ENCODE measurements at places on chromosomes 7 and 10.

DNA sequence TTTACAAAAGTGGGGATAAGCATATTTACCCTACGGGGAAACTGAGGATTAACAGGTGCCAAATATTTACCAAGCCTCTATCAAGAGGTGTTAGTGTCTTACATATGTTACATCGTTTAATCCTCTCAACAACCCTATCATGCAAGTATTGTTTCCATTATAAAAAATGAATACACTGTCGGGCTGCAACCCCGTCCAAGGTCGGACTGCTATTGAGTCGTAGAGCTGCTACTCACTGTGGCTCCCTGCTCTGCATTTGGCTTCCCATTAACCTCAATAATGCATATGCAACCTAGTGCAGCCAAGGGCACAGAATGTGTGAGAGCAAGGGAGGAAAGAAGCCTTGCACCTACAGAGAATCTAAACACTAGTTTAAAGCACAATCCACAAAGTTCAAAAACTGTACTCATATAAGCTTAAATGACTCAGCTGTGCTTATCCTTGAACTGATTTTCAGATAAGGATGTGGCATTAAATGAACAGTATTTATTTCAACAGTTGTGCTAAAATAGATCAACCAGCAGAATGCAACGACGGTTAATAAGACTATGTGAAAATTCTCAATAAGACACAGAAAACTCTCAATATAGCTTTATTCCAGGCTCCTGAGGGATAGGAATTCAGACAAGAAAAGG, 49.9 kb downstream of the UBE2H start:
- no peak for DNase-seq

DNA sequence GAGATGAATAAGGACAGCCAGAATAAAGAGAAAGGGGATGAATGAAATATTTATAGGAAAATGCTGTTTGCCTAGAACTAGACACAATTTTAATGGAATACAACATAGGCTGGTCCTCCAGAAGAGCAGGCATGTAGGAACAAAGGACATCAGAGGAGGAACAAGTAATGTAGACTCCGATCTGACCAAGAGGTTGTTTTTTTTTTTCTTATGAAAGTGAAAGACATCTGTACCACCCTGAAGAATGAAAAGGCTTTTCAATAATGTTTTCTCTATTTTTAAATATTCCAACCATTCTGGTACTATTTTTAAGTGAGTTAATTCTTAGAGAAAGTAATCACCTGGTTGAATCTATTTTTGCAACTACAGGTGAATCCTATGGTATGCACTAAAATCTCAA, 136.9 kb upstream of the PTN start:
- DNase-seq = no peak

- no peak for DNase-seq
Observed at GRCh38 chr10:77865580-77866324, 60.8 kb downstream of the DLG5 start.

- no peak for DNase-seq
Observed at GRCh38 chr7:47812429-47813136, 135.7 kb downstream of the PKD1L1 start.

GRCh38 chr10:86653379-86653778, 968 bp upstream of the OPN4 start:
- no peak for DNase-seq

- peak; percentile 11 for DNase-seq
Observed at GRCh38 chr7:148772297-148773089, 73.8 kb downstream of the CUL1 start.

DNA sequence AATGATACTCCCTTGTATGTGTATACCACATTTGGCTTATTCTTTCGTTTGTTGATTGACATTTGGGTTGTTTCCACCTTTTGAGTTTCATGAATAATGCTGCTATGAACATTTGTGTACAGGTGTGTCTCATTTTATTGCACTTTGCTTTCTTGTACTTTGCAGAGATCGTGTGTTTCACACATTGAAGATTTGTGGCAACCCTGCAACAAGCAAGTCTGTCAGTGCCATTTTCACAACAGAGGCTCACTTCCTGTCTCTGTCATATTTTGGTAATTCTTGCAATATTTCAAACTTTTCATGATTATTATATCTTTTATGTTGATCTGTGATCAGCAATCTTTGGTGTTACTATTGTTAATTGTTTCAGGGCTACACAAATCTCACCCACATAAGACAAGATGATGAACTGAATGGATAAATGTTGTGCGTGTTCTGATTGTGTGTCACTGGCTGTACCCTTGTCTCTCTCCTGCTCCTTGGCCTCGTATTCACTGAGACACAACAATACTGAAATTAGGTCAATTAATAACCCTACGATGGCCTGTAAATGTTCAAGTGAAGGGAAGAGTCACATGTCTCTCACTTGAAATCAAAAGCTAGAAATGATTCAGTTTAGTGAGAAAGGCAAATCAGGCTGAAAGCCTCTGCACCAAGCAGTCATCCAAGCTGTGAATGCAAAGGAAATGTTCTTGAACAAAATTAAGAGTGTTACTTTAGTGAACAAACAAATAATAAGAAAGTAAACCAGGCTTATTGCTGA, 133.6 kb upstream of the JCAD start:
- DNase-seq = no peak

GRCh38 chr7:26074919-26075318, 77.1 kb upstream of the NFE2L3 start:
- DNase-seq = no peak

DNA sequence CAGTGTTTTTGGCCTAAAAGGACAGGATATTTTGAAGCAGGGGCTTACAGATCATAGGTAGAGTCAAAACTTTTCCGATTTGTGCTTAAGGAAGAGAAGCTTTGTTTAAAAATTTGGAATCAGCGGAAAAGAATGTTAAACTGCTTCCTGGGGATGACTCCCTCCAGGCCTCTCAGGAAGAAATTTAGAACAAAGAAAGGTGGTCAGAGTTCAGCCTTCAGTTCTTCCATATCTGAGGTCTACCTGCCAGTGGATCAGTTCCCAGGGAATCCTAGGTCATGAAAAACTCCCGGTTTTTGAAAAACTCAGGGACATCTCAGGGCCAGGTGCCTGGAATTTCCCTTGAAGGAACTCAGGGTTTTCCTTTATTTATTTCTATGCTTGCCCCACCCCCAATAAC, 100.3 kb downstream of the MCU start:
- no peak for DNase-seq

DNA sequence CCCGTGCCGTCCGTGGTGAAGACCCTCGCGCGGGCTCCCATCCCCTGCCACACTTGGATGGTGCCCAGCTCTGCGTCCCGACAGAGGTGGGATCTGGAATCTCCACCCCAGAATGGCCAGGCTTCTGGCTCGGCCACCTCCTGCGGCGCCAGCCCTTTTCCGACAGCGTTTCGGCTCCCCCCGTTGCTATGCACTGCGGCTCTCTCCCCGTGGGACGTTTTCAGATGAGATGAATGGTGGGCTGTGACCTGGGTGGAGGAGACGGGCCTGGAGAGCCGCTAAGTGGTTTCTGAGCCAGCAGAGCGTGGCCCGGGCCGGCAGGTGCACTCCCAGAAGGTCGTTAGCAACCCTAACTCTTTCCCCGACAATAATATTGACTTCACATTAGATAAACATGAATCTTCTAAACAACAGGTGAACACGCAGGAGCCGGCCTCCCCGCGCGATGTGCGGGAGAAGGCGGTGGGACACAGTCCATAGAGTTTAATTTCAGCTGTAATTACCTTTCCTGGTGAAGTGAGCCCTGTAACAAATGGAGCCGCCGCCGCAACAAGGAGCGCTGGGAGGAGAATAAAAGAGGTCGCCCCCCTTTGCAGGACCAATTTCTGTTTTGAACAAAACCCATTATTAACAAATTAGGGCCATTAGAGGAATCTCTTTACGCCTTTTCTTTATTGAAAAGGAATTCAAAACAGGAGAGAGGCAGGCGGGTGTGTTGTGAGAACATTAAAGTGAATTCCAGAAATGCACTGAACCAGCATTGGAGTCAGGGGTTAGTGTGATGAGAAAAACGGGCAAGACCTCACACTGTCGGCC, 294.3 kb upstream of the PFKP start:
- no peak for DNase-seq

DNA sequence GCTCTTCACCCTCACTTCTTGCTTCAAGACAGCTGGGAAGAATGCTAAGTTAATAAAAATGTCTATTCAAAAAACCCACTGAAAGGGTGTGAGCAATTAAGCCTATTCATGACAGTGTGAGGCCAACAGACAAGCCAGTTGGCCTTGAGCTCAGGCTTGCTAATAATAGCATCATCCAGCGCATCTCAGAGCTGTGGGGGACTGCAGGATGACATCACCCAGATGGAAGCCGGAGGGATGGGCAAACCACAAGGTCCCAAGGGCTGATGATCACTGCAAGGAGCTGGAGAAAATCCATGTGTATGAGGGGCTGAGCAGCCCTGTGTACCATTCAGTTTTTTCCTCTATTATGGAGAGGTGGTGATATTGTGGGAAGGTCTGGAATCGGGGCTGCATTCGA, 770.4 kb downstream of the TNS3 start:
- no peak for DNase-seq

GRCh38 chr10:52316500-52316899, 2.4 kb downstream of the DKK1 start:
- no peak for DNase-seq

- DNase-seq = no peak
Observed at GRCh38 chr10:7039859-7040258, 371.0 kb downstream of the SFMBT2 start.

DNA sequence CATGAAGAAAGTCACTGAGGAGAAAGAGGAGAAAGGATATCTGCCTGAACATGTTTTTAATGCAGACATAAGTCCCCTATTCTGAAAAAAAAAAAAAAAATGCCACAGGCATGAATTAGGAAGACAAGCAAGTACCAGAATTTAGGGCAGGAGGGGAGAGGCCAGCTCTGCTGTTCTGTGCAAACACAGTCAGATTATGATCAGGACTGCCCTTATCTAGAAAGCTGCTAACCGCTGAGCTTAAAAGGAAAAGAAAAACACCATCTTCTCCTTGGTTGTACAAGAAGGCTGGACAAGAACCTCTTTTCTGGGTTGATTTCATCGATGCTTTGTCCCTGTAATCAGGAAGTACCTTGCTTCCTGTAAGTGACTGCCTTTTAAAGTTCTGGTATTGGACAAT, 15.3 kb upstream of the PWWP2B start:
- no peak for DNase-seq

DNA sequence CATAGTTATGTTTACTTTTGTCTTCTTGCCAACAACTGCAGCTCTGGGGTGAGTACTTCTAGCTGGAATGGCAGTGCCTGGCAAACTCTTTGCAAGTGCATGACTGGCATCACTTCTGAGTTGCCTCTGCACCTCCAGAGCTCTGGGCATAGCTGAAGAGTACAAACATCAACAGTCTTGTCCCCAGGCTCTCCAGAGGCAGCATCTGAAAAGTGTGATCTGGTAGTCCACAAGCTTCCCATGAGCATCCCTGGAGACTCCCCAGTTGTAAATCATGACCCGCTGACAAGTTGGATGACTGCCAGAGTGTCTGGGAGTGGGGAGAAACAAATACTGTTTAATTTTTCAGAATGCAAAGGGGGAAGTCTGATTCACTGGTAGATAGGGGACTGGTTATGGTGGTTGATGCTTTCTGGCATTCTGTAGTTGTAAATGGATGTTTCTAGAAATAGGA, 138.9 kb upstream of the CDK13 start:
- no peak for DNase-seq

DNA sequence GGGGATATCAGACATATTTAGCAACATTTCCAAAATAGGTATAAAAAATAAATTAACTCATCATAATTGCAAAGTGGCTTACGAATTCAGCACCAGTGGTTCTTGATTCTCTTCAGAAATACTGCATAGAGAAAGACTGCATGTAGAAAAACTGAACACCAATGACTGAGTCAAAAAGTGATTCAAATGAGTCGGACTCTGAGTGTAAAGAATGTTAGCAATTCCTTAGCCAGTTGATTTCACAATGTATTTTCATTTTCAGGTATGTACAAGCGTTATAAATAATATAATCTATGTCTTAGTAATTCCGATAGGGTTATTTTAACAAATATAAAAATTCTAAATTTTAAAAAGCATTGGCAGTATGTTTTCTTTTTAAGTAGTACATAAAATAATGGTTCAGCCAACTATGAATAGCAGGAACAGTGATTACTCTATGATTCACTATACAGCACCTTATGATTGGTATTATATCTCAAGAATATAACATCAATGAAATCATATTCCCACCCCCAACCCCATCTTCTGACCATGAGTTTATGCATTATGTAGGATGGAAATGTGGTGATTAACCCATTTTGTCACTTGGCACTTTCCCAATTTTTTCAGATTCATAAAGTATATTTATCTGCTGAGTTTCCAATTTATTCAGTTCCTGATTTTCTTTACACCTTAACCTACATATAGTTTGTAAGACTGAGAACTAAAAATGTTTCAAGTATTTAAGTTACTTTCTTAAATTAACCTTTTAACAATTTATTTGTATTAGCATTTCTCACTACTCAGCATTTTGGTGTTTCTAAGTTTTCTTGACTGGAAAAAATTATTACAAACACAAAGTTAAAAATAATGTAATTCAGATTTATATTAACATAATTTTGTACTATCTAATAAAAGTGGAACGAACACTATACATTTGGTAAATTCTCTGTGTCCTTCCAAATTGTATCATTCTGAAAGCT, 33.9 kb downstream of the DNAJC1 start:
- DNase-seq = no peak

DNA sequence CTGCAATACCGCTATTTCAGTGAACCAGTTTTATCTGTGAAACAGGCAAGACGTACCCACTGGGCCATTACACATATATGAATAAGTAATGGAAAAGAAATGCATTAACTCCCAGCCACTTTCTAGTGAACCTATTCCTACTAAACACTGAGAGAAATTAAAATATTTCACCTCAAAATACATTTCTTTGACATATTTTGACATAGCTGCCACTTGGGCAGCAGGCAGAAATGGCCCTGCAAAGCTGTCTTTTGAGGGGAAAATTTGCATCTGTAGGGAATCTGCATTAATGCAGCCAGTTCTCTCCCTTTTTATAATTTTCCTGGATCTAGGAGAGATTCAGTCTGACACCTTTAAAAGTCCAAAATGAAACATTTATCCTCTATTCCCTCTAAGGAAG, 714.8 kb upstream of the POM121L12 start:
- no peak for DNase-seq

GRCh38 chr10:5259132-5259951, 62.7 kb downstream of the AKR1C4 start:
- no peak for DNase-seq

DNA sequence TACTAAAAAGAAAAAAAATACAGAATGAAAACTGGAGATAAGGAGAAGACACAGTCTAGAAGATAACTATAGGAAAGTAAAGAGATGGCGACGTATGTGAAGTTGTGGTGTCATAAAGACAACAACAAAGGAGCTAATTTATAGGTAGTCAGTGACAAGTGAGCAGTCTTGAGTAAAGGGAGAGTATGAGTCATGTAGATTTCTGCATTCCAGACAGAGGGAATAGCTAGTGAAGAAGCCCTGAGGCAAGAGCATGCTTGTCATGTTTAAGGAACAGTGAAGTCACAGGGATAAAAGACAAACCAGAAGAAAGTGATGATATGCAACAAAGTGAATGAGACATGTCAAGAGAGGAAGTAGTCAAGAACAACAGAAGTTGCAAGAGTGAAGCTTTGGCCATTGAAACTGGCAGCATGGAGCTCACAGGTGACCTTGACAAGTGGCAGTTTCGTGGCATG, 2.3 kb upstream of the MIOS start:
- DNase-seq = no peak

Measured in CD4-positive, alpha-beta T cell treated with Interleukin-10 for 1 hour (primary cell).